ENCODE measurements at places on chromosomes 2 and 18. TPM values are rescaled to one million over a fixed set of nuclear protein-coding genes. Genes with fewer than 3 reads are reported as not detected.

- DNase-seq: peak; percentile 27
Measured at GRCh38 chr2:170817093-170818035, 677 bp downstream of the GAD1 start.

- DNase-seq: no peak
Measured at GRCh38 chr2:219675221-219675620, 47.8 kb downstream of the SLC4A3 start.

- DNase-seq: no peak
Measured at GRCh38 chr2:217790195-217790594, 212.6 kb downstream of the TNS1 start.

- no peak for DNase-seq
Measured at GRCh38 chr2:190333928-190334327, 9.5 kb upstream of the INPP1 start.

DNA sequence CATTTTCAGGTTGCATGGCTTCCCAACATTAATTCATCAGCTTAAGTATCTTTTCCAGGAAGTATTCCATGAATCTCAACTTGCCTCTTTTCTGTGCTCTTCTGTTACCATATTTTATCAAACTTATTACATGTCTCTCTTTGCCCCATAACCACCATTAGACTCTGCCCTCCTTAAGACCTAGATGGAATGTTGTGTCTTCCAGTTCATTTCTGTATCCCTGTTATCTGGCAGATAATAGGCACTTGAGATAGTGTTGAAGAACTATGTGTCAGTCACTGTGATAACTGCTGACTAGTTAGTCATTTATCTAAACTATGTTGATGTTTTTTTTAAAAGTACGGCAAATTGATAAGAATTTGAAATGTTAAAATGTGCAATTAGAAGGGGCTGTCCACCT is 41.8 kb downstream of the GLS start:
- DNase-seq: no peak

SOX11 gene
- polyA plus RNA-seq: 1.2 TPM

PER2 gene
- 2.6 TPM for polyA plus RNA-seq

NYAP2 gene
- polyA plus RNA-seq: not detected

DNA sequence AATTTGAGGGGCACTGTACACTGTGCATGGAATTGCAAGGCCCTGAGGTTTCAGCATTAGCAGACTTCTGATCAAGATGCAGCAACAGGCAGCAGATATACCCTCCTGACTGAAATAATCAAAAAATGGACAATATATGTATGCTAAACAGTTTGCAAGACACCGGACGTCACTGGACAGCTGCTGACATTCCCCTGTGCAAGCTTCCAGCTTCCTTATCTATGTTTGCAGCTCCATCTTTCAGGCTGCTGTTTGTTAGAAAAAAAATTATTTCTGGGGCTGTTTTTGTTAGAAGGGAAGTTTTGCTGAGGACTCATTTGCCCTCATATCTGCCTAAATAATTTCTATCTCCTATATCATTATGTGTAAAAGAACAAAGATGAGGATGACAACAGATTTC is 179.5 kb upstream of the BCL2L11 start:
- DNase-seq: no peak

- DNase-seq: no peak
Measured at GRCh38 chr2:168798076-168798887, 4.2 kb upstream of the NOSTRIN start.

DNA sequence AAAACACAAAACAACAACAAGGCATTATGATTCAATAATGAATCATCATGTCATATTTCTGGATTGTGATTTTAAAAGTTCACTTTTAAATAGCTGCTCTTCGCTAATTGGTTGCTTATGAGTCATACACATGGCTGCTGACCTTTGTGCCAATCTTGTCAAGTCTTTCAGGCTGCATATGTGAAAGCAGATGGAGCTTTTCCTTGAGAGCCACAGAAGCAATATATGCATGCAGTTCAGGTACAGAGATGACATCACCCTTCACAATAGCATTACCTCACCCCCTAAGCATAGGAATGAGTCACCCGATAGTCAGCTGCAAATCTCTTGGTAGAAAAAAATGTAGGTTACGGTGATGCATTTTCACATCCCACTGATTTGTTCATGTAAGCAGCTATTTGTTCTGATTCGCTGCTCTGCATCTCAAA is 27.2 kb downstream of the EIF2AK3 start:
- peak; percentile 99 for DNase-seq

TAF4B gene
- 0.70 TPM for polyA plus RNA-seq

SIGLEC15 gene
- polyA plus RNA-seq: 0.99 TPM

- no peak for DNase-seq
Measured at GRCh38 chr18:22847867-22848451, 85.2 kb upstream of the RBBP8 start.

GRCh38 chr2:105220604-105221003 is 20.9 kb upstream of the GPR45 start:
- DNase-seq: no peak

GRCh38 chr2:74554820-74555531 is 456 bp downstream of the DOK1 start:
- DNase-seq: peak; percentile 31

DNA sequence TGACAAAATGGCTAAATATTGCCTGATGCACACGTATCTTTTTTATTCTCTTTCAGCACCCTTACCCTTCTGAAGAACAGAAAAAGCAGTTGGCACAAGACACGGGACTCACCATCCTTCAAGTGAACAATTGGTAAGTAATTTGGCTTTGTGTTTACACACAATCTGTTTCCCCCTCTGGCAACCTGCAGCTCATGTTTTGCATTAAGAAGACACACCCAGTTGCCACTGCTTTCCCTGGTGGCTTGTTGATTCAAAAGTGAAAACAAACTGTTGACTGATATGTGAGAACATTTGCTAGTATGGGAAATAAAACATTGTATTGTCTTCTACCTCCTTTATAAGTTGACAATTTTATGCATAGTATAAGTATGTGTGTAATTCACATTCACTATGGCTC is 113.0 kb downstream of the MEIS1 start:
- no peak for DNase-seq

DNA sequence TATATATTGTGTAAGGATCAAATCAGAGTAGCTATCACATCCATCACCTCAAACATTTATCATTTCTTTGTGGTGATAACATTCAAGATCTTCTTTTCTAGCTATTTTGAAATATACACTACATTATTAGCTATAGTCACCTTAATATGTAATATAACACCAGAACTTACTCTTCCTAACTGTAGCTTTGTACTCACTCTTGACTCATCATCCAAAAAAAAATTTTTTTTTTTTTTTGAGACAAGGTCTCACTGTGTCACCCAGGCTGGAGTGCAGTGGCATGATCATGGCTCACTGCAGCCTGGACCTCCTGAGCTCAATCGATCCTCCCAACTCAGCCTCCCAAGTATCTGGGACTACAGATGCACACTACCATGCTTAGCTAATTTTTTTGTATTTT is 153.3 kb downstream of the EML6 start:
- DNase-seq: no peak

- DNase-seq: peak; percentile 5
Measured at GRCh38 chr2:211930331-211930730, 608.3 kb downstream of the ERBB4 start.

DNA sequence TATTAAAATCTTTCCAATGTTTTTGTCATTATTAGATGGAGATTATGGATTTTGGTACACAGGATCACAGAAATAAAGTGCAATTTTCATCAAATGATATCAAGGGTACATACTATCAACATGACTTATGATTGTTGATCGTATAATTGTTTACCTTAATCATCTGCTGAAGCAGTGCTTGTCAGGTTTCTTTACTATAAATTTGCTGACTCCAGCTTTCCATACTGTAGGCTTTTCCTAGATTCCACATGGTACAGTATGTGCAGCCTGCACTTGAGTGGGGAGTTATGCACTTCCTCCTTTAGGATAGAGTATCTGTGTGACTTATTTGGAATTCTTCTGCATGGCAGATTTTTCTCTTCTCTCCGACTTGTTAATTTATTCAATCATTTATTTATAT is 187.6 kb upstream of the DPP10 start:
- DNase-seq: no peak

DNA sequence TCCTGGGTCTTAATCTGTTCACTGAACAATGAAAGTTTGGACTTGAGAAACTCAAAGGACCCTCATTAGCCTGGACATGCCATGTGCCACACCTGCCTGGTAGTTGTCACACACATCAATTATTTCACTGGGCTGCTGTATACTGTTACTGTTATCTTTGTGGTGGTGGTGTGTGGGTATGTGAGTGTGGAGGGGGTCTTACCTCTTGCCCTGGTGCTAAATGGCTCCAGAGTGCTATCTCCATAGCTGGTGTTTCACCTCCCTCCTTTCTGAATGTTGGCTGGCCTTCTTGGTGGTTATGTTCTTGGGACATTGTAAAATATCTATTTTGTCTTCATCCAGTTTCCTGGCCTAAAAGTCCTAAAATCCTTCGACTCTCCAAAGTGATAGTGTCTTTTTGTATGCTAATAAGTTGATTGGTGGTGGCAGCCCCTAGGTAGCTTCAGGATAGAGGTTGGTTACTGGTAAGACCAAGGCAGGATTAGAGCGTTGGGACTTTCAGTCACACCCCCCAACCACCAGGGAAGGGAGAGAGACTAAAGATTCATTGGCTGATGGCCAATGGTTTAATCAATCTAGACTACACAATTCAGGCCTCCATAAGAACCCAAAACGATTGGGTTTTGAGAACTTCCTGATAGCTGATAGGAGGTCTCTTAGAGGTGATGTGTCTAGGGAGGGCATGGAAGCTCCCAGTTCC is 328.1 kb downstream of the MYCN start:
- DNase-seq: no peak

DYNAP gene
- polyA plus RNA-seq: not detected

ADRA2B gene
- polyA plus RNA-seq: 0.07 TPM

- no peak for DNase-seq
Measured at GRCh38 chr2:218404351-218405085, 4.8 kb downstream of the CTDSP1 start.

DNA sequence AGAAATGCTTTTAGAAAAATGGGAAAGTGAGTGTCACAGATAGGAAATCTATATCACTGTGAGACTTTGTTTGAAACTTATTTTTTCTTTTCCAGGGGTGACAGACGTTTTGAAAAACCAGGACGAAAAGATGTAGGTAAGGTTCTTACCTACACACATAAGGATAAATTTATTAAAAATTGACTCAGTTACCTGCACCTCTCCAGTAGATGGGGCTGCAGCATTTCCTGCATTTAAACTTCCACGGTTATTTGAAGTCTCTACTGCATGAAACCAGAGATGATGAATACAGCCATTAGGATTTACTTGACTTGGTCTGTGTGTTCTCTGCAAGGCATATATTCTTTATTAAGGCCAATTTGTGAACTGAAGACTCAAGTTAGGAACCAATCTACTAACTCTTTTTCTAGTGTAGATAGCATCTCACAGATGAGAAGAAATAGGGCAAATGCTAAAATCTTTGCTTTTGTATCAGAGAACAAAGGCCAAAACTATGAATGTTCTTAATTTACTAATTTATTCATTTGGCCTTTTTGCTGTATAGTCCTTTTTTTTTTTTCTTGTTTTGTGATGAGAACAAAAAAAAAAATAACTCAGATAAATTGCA is 15.0 kb downstream of the KCNJ13 start:
- DNase-seq: peak; percentile 47

- DNase-seq: peak; percentile 77
Measured at GRCh38 chr2:191318729-191319078, 73.5 kb downstream of the MYO1B start.

SLC23A3 gene
- polyA plus RNA-seq: 0.52 TPM

GRCh38 chr2:3642521-3643215 is 15.3 kb upstream of the ALLC start:
- DNase-seq: no peak
